T-helper 9 cell (primary cell): ENCODE measurements at places on chromosomes 16 and 17.

- DNase-seq = no peak
Measured at GRCh38 chr17:27591986-27592385, 39.0 kb upstream of the LGALS9 start.

DNA sequence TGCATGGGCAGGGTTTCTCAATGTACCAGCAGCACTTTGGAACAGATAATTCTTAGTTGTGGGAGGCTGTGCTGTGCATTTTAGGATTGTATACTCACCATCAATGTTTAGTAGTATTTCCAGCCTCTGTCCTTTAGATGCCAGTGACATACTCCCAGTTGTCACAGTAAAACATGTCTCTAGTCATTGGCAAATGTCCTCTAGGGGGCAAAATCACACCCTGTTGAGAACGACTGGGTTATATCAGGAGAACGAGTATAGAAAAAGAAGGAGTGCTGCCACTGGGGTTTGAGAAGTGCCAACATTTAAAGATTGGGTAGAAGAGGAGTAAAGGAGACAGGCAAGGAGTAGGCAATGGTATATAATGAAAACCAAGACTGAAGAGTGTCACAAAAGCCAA lies 37.9 kb upstream of the SMIM36 start:
- no peak for DNase-seq

GRCh38 chr17:79393358-79394052 lies 217.3 kb downstream of the RBFOX3 start:
- DNase-seq = peak; percentile 62

DNA sequence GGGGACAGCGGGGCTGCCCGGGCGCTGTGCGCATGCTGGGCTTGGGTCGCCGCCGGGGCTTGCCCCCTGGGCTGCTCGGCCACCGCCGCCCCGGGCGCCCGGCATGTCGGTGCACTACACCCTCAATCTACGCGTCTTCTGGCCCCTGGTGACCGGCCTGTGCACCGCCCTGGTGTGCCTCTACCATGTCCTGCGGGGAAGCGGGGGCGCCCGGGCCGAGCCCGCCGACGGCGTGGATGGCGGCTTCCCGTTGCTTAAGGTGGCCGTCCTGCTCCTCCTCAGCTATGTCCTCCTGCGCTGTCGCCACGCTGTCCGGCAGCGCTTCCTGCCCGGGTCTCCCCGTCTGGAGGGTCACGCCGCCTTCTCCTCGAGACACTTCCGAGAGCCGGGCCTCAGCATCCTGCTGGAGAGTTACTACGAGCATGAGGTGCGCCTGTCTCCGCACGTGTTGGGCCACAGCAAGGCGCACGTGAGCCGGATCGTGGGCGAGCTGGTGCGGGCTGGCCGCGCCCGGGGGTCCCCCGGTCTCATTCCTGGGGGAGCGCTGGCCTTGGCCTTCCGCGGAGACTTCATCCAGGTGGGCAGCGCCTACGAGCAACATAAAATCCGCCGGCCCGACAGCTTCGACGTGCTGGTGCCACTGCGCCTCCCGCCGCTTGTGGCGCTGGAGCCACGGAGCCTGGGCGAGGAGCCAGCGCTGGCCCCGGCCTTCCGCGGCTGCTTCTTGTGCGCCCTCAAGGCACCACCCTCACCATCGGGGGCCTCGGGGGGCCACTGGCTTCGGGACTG lies 789 bp downstream of the ITPRIPL2 start:
- no peak for DNase-seq

DNA sequence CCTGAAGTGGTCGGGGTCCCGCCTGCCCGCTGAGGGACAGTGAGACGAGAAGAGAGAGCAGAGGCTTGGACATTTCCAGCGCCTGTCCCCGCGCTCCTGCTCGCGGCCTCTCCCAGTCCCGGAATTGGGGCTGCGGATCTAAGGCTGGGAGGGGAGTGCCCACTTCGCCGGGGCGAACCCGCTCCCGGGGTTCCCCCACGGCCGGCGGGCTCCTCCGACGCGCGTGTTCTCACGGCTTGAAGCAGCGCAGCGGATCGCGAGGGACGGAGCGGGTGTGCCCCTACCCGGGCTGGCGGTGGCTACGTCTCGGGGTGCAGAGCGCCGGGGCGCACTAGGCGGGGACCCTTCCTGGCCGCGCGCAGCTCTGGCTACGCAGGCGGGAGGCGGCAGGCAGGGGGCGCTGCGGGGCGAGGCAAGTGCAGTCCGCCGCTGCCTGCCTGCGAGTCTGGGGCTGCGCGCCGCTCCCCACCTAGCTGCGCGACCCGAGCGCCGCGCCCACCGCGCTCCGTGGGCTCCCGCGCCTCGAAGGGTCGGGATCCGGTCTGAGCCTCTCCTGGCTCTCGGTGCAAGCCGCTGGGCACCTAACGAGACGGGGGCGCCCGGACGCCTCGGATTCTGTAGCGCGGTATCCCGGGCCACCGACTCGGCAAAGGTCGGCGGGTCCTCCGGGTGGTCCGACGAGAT lies 1.2 kb downstream of the NGFR start:
- peak; percentile 90 for DNase-seq

DNA sequence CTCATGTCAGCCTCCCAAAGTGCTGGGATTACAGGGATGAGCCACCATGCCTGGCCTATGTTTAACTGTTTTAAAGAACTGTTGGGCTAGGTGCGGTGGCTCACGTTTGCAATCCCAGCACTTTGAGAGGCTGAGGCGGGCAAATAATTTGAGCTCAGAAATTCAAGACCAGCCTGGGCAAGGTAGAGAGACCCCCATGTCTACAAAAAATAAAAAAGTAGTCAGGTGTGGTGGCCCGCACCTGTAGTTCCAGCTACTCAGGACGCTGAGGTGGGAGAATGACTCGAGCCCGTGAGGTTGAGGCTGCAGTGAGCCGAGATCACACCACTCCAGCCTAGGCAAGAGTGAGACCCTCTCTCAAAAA lies 1.9 kb upstream of the ITGAL start:
- DNase-seq = no peak

- DNase-seq = no peak
Measured at GRCh38 chr17:34721326-34721725, 141.9 kb downstream of the TMEM132E start.

GRCh38 chr17:42323268-42323773 lies 35.0 kb downstream of the STAT5A start:
- DNase-seq = no peak

- DNase-seq = no peak
Measured at GRCh38 chr17:15171167-15172047, 93.7 kb downstream of the PMP22 start.

- DNase-seq = no peak
Measured at GRCh38 chr17:28334666-28335200, 539 bp downstream of the IFT20 start.

- DNase-seq = no peak
Measured at GRCh38 chr17:75093548-75094158, 5.9 kb downstream of the SLC16A5 start.

DNA sequence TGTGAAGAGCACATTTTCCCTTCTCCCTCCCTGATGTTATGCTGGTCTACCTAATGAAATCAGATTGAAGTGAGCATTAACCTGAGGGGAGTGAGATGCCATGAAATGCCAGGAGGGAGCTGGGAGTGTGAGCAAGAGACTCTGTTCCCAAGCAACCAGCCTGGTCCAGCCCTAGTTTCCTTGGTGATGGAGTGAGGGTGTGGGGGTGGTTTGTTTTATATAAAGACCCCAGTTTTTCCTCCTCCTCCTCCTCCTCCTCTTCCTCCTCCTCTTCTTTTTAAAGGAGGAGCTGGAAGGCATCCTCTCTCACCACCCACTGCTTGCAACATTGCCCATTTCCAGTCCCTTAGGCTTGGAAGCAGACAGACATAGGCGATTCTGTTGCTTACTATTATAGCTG lies 97.1 kb downstream of the DNAH3 start:
- no peak for DNase-seq

GRCh38 chr17:7019839-7020519 lies 2.9 kb upstream of the BCL6B start:
- no peak for DNase-seq

GRCh38 chr17:44623070-44623725 lies 33.1 kb upstream of the MEIOC start:
- no peak for DNase-seq

DNA sequence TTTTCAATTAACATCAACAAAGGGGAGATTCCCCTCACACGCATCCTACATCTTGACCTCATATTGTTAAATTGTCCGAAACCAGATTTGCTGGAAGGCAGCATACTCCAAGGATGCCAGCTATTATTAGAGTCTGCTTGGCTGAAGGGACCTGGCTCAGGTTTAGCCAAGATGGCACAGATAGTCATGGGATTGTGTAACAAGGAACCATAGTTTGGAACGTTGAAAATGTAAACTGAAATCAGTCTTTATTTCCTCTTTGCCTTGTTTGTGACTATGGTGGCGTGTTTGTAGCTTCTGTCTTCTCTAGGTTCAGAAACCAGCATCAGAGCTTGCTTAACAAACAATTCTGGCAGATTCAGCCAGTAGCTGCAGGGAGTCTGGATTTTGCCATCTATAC lies 5.9 kb downstream of the ARSG start:
- no peak for DNase-seq

DNA sequence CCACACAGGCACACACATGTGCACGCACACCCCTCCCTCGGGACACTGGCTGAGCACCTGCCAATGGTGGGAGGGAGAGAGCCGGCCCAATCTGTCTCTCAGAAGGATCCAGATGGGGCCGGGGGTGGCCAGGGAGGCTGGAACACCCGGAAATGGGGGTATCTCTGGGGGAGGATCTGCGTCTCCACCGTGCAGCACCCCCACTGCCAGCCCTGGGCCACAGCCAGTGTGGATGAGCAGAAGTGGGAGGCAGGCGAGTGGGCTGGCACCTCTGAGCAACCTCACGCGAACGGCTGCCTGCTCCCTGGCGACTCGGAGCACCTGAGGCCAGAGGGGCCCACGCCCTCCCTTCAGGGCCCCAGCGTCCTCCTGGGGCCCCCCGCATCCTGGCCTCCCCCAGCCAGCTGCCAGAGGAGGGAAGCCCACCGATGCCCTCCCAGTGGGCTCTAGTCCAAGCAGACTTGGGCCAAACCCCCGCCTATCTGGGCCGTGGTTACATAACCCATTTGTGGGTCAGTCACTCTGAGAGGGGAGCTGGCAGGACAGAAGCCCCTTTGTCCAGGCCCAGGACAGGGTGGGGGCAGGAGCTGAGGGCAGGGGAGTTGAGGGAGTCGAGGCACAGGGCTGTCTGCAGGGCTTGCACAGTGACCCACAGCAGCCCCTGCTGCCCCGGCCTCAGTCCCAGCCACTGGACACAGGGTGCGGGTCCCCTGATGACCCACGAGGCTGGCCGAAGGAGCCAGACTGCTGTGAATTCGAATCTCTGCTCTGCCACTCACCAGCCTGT lies 5.6 kb downstream of the CASKIN1 start:
- no peak for DNase-seq

DNA sequence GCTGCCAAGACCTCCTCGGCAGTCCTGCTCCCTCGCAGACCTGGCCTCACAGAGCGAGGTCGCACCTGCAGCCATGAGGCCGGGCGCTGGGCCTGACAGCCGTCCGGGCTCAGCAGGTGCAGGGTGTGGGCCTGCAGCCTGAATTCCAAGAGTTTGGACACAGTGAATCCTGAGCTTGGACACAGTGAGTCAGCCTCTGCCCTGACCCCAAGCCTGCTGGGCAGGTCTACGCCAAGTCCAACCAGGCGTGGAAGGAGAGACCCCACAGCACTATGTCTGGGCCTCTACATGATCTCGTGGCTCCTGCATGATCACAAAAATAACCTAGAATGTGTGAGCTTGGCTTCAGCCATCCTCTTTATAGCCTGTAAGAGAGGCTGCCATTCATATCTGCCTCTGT lies 121.0 kb downstream of the C16orf95 start:
- no peak for DNase-seq

GRCh38 chr17:30021708-30022317 lies 80.4 kb downstream of the EFCAB5 start:
- peak; percentile 3 for DNase-seq

DNA sequence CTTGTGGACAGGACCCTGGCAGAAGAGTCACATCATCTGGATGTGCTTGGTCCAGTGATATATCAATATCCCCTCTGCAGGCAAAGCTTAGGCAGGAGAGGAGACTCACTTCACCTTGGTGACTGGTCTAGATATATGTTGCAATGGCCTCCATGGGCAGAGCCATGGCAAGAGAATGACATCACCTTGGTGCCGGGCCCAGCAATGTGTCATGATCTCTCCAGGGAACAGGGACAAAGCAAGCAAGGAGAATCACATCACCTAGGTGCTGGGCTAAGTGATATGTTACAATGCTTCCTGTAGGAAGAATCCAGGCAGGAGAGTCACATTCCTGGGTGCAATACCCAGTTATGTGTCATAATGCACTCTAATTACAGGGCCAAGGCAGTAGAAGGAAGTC lies 2106.2 kb downstream of the TP53TG3F start:
- no peak for DNase-seq
